ENCODE measurements at places on chromosomes 7 and 10. TPM values are rescaled to one million over a fixed set of nuclear protein-coding genes. Genes with fewer than 3 reads are reported as not detected.

UBTD1 gene
- polyA plus RNA-seq, result 5.4 TPM

CREB5 gene
- 1.4 TPM for polyA plus RNA-seq

AKR1C4 gene
- not detected for polyA plus RNA-seq

TRIM8 gene
- polyA plus RNA-seq, result 25.0 TPM

DNA sequence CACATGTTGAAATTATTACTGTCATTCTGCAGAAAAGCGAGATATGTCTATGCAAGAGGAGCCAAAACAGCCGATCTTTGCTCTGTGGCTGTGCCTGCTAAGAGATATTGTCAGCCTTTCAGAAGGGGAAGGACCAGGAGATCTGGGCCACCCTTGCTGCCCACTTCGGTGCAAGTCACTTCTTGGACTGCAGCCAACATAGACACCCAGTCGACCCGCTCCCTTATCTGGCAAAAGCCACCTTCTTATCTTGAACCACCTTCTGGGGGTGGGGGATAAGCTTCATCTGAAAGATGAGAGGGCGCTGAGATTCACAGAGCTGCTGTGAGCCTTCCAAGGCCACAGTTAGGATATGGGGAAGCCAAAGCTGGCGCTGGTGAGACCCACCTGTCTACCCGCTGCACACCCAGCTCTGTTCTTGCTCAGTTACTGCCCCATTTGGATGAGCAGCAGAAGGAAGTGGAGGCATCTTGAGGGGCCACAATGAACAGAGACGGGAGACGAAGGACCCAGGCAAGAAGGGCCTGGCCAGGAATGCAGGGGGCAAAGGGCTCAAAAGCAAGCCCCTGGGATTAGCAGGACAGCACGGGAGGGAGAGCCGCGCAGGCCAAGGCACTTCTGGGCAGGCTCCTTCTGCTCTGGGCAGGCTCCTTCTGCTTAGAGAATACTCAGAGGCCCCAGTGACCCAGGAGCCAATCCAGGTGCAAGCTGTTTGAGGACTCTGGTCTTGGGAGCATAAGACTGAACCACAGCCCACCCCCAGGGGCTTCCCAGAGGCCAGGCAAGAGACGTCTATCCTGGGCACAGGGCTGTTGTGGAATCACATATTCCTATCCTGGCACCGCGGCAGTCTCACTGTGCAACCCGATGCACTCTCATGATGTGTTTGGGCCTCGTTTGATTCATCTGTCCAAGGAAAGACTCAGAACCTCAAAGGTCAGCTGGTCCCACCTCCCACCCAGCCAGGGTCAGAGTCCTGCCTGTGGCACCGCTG, 38.4 kb upstream of the NPFFR1 start:
- DNase-seq, result no peak

GRCh38 chr7:109284943-109285342, 715.3 kb downstream of the DNAJB9 start:
- DNase-seq, result no peak

DNA sequence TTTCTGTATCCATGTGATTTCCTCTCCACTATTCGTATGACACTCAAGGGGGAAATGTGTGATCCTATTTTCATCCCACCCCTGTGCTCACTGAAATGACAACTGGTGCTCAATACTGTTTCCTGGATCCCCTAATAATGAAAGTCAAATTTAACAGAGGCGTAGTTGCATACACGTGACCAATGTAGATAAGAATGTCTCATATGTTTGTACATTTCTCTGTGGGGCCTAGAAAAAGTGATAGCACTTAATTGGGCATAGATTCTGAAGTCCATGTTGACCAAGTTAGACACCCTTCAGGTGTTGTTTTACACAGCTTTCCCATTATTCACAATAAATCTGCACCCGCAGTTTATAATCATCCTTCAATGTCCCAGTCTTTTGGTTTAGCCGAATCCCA, 59.1 kb downstream of the JAZF1 start:
- no peak for DNase-seq

All from sigmoid colon (tissue), 7 donors.